HL-60 (cell line): ENCODE measurements at places on chromosomes 1 and 21.

GRCh38 chr1:205183676-205184335 is 27.7 kb downstream of the DSTYK start:
- DNase-seq = no peak

DNA sequence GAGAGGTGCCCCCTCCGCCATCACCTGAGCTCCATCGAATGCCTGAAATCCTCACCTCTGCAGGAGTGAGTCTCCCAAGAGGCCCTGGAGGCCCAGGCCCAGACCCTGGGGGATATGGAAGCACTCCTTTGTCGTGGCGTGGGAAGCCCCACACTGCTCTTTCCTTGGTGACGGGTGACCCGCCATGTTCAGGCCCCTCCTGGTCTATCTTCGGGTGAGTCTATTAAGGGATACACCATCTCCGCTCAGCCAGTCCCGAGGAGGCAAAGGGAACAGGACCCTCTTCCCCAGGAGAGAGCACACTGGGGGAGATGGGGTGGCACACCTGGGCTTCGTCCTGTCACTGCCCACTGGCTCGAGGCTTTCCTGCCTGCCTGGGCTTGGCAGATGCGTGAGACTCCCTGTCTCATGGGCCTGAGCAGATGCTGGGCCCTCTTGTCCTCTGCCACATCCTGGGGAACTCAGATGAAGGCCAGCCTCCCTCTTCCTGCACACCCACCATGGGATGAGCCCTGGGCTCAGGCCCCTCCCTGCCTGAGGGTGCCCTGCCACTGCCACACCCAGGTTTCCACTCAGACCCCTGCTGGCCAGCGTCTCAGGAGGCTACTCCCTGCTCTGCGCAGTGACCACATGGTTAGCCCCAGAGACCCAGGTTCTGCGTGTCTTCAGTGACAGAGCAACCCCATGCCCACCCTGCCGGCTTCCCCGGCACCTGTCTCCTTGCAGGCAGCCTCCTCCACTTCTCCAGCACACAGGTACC is 3.8 kb upstream of the NPHP4 start:
- DNase-seq = no peak

- no peak for DNase-seq
Measured at GRCh38 chr1:62998845-62999649, 215.1 kb downstream of the ATG4C start.

DNA sequence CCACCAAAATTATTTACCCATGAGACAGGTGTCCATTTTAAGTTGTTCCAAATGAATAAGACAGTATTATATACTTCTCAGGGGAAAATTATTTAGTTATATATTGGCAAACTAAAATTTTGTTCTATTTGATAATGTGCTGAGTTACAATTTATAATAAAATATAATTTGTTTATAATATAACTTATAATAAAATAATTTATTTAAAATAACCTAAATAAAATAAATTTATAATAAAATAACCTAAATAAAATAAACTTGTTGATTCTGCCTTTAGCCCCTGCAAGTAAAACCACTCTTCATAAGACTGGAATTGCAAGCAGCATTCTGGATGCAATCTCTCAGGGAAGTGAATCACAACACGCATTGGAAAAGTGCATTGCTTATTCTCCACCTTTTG is 69.6 kb downstream of the RAVER2 start:
- no peak for DNase-seq

DNA sequence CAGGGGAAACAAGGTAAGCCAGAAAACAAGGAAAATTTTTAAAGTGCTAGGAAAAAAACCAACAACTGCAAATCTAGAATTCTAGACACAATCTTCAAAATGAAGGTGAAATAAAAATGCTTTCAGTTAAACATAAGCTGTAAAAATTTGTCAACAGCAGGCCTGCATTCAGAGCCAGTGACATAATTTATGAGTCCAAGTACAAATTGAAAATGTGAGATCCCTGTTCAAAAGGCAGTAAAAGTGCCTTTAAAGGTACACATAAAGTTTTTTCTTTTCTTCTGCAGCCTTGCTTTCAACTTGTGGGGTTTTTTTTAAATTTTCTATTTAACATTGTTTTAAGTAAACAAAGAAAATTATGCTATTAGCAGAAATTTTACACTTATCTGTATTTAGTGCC is 37.4 kb downstream of the DENND2C start:
- DNase-seq = no peak

GRCh38 chr1:156504438-156504813 is 3.9 kb upstream of the MEF2D start:
- peak; percentile 46 for DNase-seq

DNA sequence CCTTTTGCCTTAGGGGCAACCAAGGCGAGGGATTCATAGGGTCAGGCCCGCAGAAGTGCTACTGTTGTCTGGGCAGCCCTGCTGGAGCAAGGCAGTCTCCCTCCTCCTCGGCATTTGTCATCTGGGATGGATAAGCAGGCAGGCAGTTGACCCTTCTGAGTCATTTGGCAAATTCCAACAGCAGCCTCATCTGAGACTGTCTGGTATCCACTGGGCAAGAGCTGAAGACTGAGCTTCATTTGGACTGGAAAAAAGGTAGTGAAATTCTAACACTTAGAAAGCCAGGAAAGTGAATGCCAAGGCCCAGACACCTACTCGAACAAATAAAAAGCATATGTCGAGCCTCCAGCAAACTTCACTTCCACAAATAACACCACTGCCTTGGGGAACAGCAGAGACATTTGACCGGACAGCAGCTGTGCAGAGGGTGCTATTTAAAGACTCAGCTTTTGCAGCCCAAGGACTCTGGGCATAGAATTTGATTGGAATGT is 4.0 kb upstream of the ZBTB40 start:
- DNase-seq = no peak

- DNase-seq = no peak
Measured at GRCh38 chr1:175317779-175318178, 125.2 kb upstream of the KIAA0040 start.

DNA sequence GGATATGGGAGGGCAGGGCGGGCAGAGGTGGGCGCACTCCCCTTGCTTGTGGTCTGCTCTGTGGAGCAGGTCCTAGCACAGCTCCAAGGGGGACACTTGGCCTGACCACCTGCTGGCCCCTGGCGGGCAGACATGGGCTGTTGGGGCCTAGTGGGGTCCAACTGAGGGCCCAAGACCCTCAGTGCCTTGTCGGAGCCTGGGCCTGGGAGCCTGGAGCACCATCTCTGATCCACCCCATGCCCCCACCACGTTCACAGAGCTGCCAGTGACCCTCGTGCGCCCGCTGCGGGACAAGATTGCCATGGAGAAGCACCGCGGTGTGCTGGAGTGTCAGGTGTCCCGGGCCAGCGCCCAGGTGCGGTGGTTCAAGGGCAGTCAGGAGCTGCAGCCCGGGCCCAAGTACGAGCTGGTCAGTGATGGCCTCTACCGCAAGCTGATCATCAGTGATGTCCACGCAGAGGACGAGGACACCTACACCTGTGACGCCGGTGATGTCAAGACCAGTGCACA is 70.6 kb downstream of the OBSCN start:
- no peak for DNase-seq

DNA sequence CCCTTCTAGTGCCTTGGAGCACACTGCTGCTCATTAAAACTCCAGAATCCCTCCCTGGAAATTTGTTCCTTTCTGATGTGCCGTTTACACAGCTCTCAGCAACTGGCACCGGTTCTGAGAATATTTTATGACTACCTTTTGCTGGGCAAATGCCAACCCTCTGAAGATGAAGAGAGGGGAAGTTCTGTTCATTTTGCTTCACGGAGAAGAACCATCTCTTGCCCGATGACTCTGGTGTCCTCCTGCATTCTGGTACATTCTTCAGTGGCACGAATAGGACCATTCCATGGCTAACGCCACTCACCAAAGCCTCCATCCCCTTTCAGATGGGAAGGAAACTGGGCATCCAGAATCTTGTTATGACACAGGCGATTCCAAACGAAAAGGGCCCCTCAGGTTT is 96.2 kb upstream of the SIM2 start:
- no peak for DNase-seq

DNA sequence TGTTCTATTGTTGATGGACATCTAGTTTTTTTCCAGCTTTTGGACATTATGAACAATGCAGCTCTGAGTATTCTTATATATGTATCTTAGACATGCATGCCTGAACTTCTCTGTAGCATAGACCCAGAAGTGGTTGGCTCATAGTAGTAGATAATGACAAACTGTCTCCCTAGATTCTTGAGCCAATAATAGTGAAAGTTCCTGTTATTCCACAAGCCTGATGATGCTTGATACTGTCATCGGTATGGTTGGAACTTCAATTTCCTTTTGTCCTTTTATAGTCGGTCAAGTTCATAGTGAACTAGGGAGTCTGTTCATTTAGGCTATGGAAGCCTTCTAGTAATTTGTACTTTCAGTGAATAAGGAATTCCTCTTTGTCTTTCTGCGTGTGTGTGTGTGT is 56.8 kb downstream of the MTR start:
- DNase-seq = no peak

DNA sequence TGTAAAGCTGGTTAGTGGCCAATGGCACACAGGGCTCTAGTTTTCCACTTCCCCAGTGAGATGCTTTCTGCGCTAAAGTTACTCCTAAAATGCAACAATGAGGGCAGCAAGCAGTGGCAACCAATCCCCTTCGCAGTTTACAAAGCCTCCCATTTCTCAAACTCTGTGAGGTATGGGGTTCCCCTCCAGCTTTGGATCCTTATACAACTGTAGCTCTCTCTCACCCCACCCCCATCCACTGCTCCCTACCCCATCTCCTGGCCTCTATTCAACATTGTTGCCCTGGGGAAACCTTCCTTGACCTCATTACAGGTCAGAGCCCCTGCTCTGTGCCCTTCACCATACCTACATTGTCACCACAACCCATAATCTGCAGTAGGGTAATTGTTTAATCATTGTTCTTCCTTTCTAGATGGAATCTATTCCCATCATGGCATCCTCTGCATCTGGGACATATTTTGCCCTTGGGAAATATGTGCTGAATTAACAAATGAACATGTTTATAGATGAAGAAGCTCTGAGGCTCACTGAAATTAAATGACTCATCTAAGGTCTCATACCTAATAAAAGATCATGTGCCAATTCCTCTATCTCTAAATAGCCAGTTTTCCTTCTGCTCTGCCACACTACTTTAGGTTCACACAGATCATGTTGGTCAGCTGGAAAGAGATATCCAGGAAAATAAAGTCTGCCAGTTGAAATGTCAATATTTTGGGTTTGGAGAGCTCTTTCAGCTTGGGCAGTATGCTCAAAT is 12.6 kb downstream of the KIAA0040 start:
- no peak for DNase-seq

DNA sequence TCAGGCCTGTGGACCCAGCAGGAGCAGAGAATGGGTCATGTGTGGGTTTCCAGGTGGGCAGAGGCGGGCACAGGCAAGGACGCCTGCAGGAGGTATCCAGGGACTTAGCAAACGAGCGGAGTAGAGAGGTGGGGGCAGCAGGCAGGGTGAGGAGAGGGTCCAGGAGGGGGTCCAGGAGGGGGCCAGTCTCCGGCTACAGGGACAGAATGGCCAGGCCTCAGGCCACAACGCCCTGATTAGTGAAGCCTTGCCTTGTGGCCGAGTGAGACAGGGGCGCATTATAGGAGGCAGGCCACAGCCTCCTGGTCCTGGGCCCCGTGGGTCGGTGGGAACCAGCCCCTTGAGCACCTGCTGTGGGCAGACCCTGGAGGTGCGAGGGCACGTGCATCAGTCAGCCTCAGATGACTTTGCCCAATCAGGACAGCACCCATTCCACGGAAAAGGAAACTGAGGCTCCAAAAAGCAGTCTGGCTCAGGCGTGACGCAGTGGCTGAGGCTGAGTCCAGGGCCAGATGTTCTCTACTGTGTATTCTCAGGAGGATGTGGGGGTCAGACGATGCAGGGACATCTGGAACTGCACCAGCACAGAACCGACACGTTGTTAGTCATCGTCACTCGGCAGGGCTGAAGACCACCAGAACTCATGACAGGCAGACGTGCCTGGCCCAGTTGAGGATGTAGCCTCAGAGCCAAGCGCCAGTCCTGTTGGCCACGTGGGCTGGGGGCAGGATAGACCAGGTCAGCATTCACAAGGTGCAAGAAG is 113.7 kb downstream of the CRYAA start:
- DNase-seq = no peak

GRCh38 chr1:243623841-243624240 is 226.2 kb downstream of the AKT3 start:
- DNase-seq = no peak

DNA sequence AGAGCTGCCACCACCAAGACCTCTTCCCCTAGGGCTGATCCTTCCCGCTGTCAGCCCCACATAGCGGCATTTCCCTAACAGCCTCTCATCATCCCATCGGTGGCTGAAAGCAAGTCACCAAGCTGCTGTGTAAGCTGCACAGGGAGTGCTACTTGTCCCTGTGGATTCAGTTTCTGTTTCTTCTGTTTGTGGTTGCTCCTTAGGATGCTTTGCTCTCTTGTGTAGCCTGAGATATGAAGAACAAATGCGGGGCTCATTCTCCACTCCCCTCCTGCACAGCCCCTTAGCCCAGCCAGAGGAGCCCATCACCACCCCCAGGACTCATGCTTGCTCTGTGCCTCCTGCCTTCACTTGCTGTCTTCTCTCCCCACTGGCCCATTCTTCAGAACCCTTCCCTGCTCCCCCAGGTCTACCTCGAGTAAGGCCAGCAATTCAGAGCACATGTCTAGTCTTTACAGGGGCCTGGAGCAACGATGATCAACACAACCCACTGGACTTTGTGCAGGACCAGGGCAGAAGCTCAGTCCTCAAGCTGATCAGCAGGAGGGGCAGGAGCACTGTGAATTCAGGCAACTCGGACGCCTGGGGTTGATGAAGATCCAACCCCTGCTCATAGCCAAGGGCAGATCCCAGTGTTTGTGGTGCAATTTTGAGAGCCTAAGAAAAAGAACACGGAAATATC is 82.6 kb upstream of the GALNT2 start:
- no peak for DNase-seq

- no peak for DNase-seq
Measured at GRCh38 chr1:27049607-27050006, 37.0 kb upstream of the TENT5B start.

DNA sequence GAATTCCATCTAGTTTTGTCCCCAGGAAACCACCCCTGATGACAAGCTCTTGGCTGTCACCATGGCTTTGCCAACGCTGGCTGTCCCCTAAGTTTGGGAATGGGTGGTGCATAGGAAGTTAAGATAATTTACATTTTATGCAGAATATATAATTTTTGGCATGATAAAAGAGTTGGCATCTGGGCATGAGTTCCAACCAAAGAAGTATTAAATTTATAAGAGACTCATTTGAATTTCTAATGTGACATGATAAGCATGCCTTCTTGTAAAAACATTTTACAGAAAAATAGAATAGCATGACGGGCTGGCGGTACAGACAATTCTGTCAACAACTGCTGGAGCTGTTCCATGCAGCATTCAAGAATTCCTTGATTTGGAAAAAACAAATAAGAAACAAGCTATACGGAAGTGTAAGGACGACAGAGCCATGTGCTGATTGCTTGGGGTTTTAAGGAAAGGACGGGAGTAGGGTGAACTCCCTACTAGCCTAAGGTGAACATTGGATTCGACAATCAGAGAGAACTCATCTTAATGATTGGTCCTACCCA is 106.8 kb upstream of the C1orf21 start:
- no peak for DNase-seq
